ENCODE measurements at places on chromosomes 11 and 22.

DNA sequence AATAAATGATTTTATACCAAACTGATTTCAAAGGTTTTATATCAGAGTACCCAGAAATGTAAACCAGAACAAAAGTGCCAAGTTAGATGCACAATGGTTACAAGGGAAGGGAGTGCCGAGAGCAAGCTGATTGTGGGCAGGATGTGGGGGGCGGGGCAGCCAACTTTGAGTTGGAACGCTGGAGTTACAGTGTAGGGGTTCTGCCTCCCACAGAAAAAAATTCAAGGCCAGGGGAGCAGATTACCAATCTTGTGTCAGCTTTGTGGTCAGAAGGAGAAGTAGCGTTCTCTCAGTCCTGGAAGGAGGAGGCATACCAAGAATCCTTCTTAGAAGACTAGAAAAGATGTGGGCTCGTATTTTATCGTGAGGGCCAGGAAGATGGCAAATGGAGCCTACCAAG lies 15.9 kb upstream of the POU2AF2 start:
- peak; percentile 9 for DNase-seq

DNA sequence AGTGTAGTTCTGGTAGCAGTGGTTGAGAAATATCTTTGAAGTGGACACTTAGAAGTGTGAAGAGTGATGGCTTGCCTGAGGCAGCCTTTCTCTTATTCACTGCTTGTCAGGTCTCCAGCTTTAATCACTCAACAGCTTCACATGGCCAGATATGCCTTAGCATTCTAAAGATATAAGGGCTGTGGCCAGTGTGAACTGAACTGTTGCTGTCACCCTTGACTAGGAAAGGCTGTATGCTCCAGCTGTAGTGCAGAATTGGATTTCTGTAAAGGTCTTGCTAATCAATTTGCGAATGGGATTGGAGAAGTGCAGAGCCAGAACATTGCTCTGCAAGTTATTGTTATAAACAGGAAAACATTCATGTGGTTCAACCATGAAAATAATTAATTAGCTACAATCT lies 266.7 kb downstream of the TMEM135 start:
- no peak for DNase-seq

DNA sequence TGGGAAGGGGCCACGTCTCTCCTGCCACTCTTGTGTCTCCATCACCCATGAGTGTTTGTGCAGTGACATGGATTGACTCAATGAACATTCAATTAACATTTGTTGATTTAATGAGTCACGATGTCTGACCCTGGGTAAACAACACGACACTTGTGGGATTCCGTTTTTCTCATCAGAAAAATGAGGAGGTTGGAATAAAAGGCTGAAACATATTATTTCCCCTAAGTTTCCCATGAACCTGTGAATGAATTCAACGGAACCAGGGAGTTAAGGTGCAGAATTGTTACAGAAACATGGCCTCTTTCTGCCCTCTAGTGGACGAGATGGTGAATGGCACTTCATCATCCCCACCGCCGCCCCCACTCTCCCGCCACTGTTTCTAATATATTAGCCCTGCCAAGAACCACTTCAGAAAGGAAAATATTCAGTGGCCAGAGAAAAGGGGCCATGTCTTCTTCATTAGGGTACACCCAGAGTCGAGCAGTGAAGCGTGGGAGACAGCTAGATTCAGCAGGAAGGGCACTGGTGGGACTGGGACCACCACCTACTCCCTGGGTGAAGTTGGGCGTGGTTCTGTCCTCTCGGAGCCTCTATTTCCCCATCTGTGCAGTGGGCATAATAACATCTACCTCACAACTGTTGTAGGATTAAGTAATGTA lies 46.3 kb upstream of the SYT13 start:
- peak; percentile 50 for DNase-seq

DNA sequence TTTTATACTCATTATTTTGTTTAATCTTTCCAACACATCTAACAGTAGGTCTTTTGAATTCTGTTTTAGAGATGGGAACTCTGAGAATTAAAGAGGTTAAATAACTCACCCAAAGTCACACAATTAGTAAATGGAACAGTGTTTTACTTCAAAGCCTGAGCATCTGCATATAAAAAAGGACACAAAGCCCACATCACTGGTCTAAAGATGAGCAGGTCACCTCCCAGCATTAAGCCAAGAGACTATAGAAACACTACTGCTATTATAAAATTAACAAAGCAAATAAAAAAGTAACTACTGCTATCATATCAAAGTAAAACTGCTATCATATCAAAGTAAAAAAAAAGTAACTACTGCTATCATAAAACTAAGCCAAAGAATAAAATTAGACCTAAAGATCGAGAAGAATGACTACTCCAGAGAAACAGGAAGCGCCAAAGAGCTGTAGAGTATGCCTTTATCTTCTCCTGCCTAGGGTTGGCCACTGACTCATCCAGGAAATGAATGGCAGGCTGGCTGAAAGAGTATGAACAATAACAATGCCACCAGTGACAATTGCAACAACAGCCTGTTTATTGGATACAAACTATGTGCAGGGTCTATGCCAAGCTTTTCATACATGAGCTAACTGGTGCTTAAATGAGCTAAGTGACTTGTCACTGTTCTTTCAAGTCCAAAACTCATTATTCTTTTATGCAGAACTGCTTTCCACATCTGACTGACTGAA lies 1153.0 kb upstream of the TENM4 start:
- DNase-seq: peak; percentile 0

GRCh38 chr11:117807482-117808327 lies 10.7 kb upstream of the DSCAML1 start:
- DNase-seq: peak; percentile 80

DNA sequence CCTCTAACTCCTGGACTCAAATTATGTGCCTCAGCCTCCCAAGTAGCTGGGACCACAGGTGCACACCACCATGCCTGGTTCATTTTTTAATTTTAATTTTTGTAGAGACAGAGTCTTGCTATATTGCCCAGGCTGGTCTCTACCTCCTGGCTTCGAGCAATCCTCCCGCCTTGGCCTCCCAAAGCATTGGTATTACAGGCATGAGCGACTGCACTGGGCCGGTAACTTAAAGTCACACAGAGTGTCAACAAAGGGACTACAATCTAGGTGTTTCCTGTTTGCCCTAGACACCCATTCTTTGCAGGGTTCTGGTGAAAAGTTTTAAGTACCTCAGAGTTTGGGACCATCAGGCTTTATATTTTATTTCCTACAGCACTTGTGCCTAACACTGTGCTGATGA lies 8.4 kb downstream of the UVRAG start:
- DNase-seq: no peak

- no peak for DNase-seq
Measured at GRCh38 chr11:11501546-11502262, 120.1 kb downstream of the GALNT18 start.

- peak; percentile 64 for DNase-seq
Measured at GRCh38 chr22:30243661-30244060, 2.9 kb downstream of the LIF start.

GRCh38 chr11:103987629-103988594 lies 48.5 kb upstream of the DDI1 start:
- no peak for DNase-seq

DNA sequence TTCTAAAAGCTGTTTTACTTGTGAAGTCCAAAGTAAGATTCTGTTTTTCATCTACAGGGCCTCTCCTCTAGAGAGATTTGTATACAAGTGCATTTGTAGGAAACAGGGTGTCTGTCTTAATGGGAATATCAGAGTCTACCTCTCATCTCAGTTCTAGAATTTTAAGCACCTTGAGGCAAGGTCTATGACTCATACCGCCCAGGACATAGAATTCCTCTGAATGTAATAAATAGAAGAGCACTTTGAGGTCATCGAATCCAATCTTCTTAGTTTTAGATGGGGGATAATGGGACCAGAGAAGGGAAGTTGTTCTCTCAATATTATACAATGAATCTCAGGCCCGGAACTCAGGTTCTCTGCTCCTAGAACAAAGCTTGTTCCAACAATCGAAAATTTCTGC lies 101.8 kb upstream of the TIMP3 start:
- no peak for DNase-seq

- no peak for DNase-seq
Measured at GRCh38 chr11:109165035-109165434, 257.0 kb upstream of the C11orf87 start.

DNA sequence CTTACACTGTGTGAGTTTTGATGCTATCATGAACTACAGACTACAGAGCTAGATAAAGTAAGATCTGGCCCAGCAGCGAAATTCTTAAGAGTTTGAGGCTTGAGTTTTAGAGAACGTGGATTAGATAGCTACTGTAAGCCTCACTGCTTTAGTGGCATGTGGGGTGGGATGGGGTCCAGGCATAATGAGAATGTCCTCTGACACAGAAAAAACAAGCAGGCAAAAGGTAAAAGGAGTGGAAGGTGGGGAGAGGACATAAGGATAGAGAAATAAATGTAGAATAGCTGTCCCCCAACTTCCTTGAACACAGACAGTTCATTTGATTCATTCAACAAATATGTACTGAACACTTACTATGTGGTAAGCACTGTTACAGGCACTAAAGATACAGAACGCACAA lies 324.5 kb upstream of the PITPNB start:
- no peak for DNase-seq

DNA sequence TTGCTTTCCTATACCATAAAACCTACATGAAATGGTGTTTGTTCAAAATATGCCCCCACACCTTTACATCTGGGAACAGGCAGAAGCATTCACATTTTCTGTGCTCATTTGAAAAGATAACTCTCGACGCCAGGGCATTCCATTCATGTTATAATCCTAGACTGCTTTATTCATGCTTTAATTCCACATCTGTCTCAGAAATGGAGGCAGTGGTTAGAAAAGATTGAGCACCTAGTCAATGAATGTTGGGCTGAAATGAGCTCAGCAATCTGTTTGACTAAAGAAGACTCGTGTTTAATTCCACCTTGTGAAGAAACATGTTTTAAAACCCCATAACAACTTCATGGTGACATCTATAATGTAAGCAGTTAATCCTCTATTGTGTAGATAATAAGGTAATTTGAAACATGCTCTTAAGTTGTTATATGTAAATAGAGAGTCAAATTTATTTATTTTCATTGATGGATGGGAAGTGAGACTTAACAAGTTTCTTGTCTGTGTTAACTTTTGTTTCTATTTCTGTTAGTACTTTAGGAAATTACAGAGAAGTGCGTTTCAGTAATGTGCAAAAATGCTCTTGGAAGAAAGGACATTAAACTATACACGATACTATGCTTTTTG lies 217.5 kb downstream of the DDX10 start:
- no peak for DNase-seq

DNA sequence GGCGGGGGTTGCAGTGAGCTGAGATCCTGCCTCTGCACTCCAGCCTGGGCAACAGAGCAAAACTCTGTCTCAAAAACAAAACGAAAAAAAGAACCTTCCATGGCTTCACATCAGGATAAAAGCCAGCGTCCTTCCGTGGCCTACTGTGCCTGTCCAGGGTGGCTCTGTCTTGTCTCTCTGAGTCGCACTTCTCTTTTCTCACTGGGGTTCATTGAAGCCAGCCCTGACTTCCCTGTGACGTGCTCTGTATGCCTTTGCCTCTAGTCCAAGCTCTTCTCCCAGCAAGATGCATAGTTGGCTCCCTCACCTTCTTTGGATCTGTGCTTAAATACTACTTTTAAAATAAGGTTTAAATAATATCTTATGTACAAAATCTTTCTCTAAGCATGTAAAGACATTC lies 11.6 kb downstream of the ATXN10 start:
- no peak for DNase-seq
